ENCODE measurements at places on chromosomes 11 and 22.

GRCh38 chr22:48968201-48968959 lies 859.3 kb downstream of the BRD1 start:
- no peak for DNase-seq

- DNase-seq = no peak
These were observed 20.0 kb downstream of the DAGLA start for GRCh38 chr11:61700212-61700611.

DNA sequence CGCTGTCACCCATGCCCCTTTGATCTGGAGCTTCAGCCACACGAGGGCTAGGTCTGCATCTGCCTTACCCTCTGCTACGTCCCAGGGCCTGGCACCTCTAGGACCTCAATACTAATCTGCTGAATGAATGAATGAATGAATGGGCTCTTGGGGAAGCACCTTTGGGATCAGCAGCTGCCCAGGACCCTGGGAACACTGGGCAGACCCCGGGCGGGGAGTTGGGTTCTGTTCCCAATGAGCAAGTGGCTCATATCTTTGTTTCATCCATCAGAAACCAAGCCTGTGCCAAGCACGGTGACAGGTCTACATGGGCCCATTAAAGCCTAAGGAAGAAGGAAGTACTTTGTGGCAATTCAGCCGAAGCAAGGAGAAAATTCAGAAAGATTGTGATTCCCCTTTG lies 41.5 kb upstream of the SHISAL1 start:
- DNase-seq = no peak

DNA sequence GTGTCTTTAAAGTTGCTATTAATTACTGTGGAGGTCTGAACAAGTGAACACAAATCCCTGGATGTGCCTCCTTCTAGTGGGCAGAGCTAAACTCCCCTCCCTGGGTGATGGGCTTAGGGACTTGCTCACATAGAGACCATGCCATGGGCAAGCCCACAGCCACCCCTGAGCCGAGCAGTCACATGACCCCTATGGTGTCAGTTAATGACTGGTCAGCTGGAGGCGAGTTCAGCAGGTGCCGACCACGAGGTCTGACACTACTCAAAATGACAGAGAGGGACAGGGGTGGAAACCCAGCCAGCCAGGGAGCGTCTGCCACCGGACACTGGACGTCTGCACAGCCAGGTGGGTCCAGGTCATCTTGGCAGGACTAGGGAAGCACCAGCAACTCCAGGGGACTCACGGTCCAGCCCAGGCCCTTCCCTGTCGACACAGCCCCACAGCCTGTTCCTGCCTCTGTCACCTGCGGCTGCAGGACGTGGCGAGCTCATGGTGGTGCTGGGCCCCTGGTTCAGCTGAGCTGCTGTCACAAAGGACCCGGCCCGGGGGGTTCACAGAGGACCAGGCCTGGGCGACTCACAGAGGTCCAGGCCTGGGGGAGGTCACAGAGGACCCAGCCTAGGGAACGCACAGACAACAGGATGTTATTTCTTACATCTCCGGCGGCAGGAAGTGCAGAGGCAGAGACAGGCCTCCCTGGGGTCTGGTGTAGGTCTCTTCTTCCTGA lies 135.0 kb downstream of the BRD1 start:
- DNase-seq = no peak

GRCh38 chr11:117782101-117782500 lies 14.9 kb downstream of the DSCAML1 start:
- DNase-seq = no peak

DNA sequence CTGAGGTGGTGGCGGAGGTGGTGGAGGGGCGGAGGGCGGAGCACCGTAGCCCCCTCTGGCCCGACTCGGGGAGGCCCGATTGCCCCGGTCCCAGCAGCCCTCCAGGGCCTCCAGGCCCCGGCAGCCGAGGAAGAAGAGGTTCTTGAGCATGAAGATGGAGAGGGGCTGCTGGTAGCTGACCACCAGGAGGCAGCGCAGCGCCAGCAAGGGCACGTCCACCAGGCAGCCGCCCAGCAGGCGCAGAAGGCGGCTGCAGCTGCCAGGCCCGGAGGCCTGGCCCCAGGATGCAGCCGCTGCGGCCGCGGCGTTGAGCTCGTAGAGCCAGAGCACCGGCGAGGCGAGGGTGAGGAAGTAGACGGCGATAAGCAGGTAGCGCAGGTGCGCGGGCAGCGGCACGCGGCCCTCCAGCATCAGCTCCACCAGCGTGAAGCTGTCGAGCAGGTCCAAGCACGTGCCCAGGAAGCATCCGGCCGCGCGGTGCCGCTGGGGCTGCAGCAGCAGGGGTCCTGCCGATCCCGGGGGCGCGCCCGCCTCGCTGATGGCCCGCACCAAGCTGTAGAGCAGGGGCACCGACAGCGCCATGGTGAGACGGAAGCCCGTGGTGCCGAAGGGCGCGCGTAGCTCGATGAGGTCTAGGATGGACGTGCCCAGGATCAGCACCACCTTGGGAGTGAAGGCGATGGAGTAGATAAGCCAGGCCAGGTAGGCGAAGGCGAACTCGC lies 1.5 kb downstream of the TMEM121B start:
- no peak for DNase-seq

DNA sequence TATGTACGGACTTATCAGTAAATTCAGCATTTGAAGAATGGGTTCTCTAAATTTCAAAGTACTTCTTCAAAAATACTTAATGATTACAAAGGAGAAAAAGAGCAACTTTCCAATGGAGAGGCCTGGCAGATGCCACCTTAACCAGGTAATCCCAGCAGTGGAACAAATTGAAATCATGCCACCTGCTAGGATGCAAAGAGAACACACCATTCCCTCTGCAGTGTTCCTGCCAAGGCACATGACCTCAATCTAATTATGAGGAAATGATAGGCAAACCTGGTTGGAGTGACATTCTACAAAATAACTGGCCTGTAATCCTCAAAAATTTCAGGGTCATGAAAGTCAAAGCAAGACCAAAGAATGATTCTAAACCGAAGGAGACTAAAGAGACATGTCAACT lies 21.5 kb downstream of the TNRC6B start:
- DNase-seq = no peak

- no peak for DNase-seq
These were observed 8.2 kb downstream of the SESN3 start for GRCh38 chr11:95222817-95223216.

- no peak for DNase-seq
These were observed 111.7 kb downstream of the NECTIN1 start for GRCh38 chr11:119617340-119617713.
